IMR-90 (cell line): ENCODE measurements at places on chromosomes 2 and 18. TPM values are rescaled to one million over a fixed set of nuclear protein-coding genes. Genes with fewer than 3 reads are reported as not detected.

The DSG2 gene
- 1.7 and 2.3 TPM in 2 replicates for total RNA-seq

The PMAIP1 gene
- total RNA-seq = 14.0 and 26.9 TPM in 2 replicates

The ARHGAP25 gene
- 0.28 and 0.36 TPM in 2 replicates for total RNA-seq

The WBP1 gene
- total RNA-seq = 22.2 and 22.9 TPM in 2 replicates

The GATA6 gene
- 2.5 and 3.3 TPM in 2 replicates for total RNA-seq

The CFAP53 gene
- under 0.01 TPM in 2 replicates for total RNA-seq

The C18orf54 gene
- 3.0 and 5.6 TPM in 2 replicates for total RNA-seq

The POTEJ gene
- not detected in 2 replicates for total RNA-seq

The SPC25 gene
- 2.0 and 5.6 TPM in 2 replicates for total RNA-seq

The VWA3B gene
- not detected in 2 replicates for total RNA-seq

The COL4A3 gene
- total RNA-seq = not detected in 2 replicates

The POTEC gene
- not detected in 2 replicates for total RNA-seq

The PECR gene
- total RNA-seq = 13.3 and 17.7 TPM in 2 replicates

The AP1S3 gene
- total RNA-seq = 2.5 and 5.8 TPM in 2 replicates

The CLHC1 gene
- 2.3 and 4.7 TPM in 2 replicates for total RNA-seq

The GPR45 gene
- total RNA-seq = not detected in 2 replicates

The GNLY gene
- total RNA-seq = not detected in 2 replicates

The TMBIM1 gene
- 78.6 and 102 TPM in 2 replicates for total RNA-seq

The PLCD4 gene
- total RNA-seq = 1.4 and 2.0 TPM in 2 replicates

The IL36RN gene
- not detected in 2 replicates for total RNA-seq

The DHX57 gene
- 23.9 and 24.4 TPM in 2 replicates for total RNA-seq

The EFR3B gene
- total RNA-seq = 0.90 and 1.1 TPM in 2 replicates

The C18orf32 gene
- 3.6 and 4.7 TPM in 2 replicates for total RNA-seq

The GPD2 gene
- 100 and 153 TPM in 2 replicates for total RNA-seq

The COA5 gene
- 8.4 and 16.4 TPM in 2 replicates for total RNA-seq

The CCDC195 gene
- not detected in 2 replicates for total RNA-seq

The REEP1 gene
- total RNA-seq = under 0.01 TPM in 2 replicates

The RND3 gene
- 331 and 449 TPM in 2 replicates for total RNA-seq

The VIT gene
- total RNA-seq = under 0.01 TPM in 1 of 2 replicates, not detected in the other

The NDUFAF7 gene
- total RNA-seq = 9.9 and 12.8 TPM in 2 replicates

The ZNF396 gene
- 0.54 and 0.56 TPM in 2 replicates for total RNA-seq

The UBE2E3 gene
- 92.8 and 106 TPM in 2 replicates for total RNA-seq

The POMC gene
- not detected in 2 replicates for total RNA-seq

The SLC23A3 gene
- total RNA-seq = under 0.01 and 0.18 TPM in 2 replicates

The THSD7B gene
- not detected in 2 replicates for total RNA-seq

The GCG gene
- not detected in 2 replicates for total RNA-seq

The CPSF3 gene
- 64.5 and 72.8 TPM in 2 replicates for total RNA-seq

The LBX2 gene
- 0.18 and 0.56 TPM in 2 replicates for total RNA-seq

The GALR1 gene
- not detected in 2 replicates for total RNA-seq

The B3GNT2 gene
- 11.1 and 12.2 TPM in 2 replicates for total RNA-seq

The DDX18 gene
- total RNA-seq = 68.3 and 69.9 TPM in 2 replicates

The POTEI gene
- not detected in 2 replicates for total RNA-seq

The REG3A gene
- not detected in 2 replicates for total RNA-seq

The ADAM23 gene
- 2.9 and 3.9 TPM in 2 replicates for total RNA-seq

The IL36G gene
- not detected in 2 replicates for total RNA-seq
